ENCODE measurements at places on chromosomes 16 and 17. TPM values are rescaled to one million over a fixed set of nuclear protein-coding genes. Genes with fewer than 3 reads are reported as not detected.

The DHX58 gene
- total RNA-seq = 6.4 TPM

The HAS3 gene
- 0.44 TPM for total RNA-seq

The LRRC37A gene
- 1.5 TPM for total RNA-seq

The NLRP1 gene
- total RNA-seq = 10.5 TPM

The OR2C1 gene
- 0.18 TPM for total RNA-seq

The VTN gene
- total RNA-seq = 24.3 TPM

The ERN2 gene
- total RNA-seq = 0.34 TPM

The TBC1D3G gene
- total RNA-seq = not detected

The CSH2 gene
- not detected for total RNA-seq

The NKD1 gene
- total RNA-seq = 1.9 TPM

The CES5A gene
- 0.26 TPM for total RNA-seq

The ABCA5 gene
- 20.7 TPM for total RNA-seq

The ADAM11 gene
- 19.5 TPM for total RNA-seq

The CRYM gene
- total RNA-seq = 124 TPM

The PRR35 gene
- total RNA-seq = not detected

The CMTM1 gene
- total RNA-seq = 3.0 TPM

The SOST gene
- total RNA-seq = not detected

The PRSS21 gene
- not detected for total RNA-seq

The TAF15 gene
- 97.3 TPM for total RNA-seq

The ELMO3 gene
- total RNA-seq = 1.0 TPM

The MT3 gene
- 8.2 TPM for total RNA-seq

The YBX2 gene
- 1.9 TPM for total RNA-seq

The CDK3 gene
- total RNA-seq = 3.9 TPM

The TMC5 gene
- total RNA-seq = 0.42 TPM

The ADAP2 gene
- 19.4 TPM for total RNA-seq

The DLX4 gene
- 0.13 TPM for total RNA-seq

The TCAP gene
- total RNA-seq = 1,910 TPM

The COPZ2 gene
- total RNA-seq = 50.5 TPM

The TUFM gene
- total RNA-seq = 167 TPM

The DCAF7 gene
- 43.5 TPM for total RNA-seq

The TMEM238L gene
- total RNA-seq = not detected

The MYH1 gene
- not detected for total RNA-seq

The SHPK gene
- 6.1 TPM for total RNA-seq

The PRR11 gene
- 1.3 TPM for total RNA-seq

The METTL2A gene
- total RNA-seq = 16.3 TPM

The CTRB1 gene
- total RNA-seq = 1.4 TPM

The NPLOC4 gene
- 97.1 TPM for total RNA-seq

The ETV4 gene
- 0.91 TPM for total RNA-seq

The CTF1 gene
- total RNA-seq = 7.3 TPM

Measured in left cardiac atrium (tissue), 4 donors.